ENCODE measurements at places on chromosomes 2 and 18.

GRCh38 chr18:69948919-69949537 lies 1.4 kb upstream of the CD226 start:
- peak; percentile 41 for DNase-seq

DNA sequence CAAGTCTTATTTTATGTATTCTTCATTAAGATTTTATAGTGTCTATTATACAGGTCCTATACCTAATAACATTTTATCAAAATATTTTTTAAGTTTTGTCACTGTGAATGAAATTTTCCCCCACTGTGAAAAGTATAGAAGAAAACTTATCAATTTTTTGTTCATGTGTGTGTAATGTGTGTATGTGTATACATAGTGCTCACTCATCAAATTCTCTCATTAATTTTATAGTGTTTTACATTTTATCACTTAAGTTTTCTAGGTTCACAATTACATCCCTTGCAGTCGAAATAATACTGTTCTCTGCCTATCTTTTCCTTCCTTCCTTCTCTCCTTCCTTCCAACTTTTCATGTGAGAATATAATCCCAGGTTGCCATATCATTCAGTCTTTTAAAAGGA lies 93.2 kb upstream of the FBXO11 start:
- DNase-seq, result no peak

GRCh38 chr2:113089916-113090315 lies 22.1 kb downstream of the IL1F10 start:
- DNase-seq, result no peak

DNA sequence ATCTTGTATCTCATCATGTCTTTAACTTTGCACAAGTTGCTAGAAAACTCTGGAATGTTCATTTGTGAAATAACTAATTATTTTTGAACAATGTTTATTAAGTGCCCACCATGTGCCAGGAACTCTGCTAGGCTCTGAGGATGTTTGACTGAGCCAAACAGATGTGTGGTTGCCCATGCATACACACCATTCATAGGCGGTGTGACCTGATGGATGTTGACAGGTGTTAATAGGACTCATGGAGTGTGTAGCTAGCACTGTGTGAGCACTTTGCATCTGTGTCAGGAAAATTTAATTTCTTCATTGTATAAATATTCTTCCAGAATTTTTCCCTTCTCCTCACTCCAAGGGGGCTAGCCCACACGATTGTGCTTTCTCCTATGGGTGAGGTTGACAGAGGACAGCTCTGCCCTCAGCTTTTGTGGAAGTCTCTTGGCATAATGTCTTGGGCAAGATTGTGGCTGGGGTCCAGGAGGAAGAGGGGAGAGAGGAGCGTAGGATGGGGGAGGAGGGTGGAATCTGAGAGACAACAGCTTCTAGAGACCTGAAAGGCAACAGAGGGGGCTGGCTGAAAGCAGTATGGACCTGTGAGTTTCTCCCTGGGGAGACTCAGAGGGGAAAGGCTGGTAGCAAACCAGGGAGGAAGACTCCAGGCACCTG lies 214.6 kb upstream of the CXCR4 start:
- no peak for DNase-seq

GRCh38 chr2:122018736-122019135 lies 263.3 kb downstream of the TSN start:
- no peak for DNase-seq

- DNase-seq, result no peak
Measured at GRCh38 chr2:112198780-112199179, 56.1 kb downstream of the ZC3H8 start.

GRCh38 chr2:59301466-59302402 lies 1060.6 kb upstream of the FANCL start:
- DNase-seq, result no peak
